ENCODE measurements at places on chromosomes 7 and 10.

DNA sequence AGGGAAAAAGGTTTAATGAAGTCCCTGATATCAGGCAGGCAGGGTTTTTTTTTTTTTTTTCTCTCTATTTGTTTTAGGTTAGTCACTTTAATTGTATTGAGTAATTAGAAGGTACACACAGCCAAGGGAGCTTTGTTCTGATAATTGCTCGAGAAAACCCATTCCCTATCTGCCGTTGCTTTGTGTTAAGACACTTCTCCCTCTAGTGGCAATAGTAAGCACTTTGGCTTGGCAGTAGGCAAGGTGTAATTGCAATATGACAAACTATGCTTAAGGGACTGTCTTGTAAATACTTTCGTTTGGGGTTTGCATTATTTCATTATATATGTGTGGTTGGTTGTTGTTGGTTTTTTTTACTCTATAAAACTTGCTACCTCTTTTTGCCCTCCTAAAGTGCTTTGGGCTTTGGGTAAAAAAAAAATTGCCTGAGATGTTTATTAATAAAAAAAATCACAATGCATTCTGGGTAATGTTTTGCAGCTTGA, 113.4 kb downstream of the BTRC start:
- DNase-seq = no peak

DNA sequence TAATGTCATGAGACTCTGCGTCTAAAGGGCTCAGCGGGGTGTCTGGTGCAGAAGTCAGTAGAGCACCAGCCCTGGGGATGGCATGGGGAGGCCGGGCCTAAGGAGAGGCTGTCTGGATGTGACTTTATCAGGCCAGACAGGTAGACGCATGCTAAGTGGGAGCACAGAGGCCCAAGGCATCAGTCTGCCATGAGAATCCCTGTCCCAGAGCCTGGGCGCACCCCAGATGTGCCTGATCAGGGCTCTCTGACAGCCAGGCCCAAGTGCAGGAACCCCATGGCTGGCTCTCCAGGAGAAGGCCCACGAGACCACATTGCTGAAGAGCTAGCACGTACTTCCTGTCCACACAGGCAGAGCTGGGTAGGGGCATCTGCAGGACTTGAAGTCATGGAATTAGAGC, 48.0 kb upstream of the CPXM2 start:
- DNase-seq = no peak

- DNase-seq = no peak
Observed at GRCh38 chr10:43706166-43706565, 57.5 kb upstream of the ZNF32 start.

DNA sequence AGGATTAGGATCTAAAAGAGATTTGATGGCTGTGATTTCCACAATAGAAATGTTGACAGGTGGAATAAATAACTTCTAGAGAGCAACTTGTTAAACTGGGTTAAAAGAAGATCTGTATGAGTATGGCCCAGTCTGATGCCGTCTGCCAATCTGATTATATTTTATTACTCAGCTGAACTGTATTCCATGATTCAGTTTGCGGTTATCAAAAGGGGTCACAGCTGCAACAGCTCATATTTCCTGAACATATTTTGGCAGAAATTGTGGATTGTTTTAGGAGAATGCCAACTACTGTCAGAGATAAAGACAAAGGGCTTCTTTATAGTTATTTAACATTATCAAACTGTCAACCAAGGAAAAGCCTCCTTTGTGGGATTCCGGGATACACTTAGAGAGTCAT, 244.8 kb upstream of the MINDY3 start:
- no peak for DNase-seq

All from 8988T (cell line).